Activated CD8-positive, alpha-beta T cell treated with anti-CD3 and anti-CD28 coated beads, Interleukin-2, amount 10 ng/mL, durations not matched to agents 7 days and 5 days (primary cell): ENCODE measurements at places on chromosomes 13 and 19. TPM values are rescaled to one million over a fixed set of nuclear protein-coding genes. Genes with fewer than 3 reads are reported as not detected.

The MYO1F gene
- 254 TPM for total RNA-seq

The CEACAM8 gene
- not detected for total RNA-seq

DNA sequence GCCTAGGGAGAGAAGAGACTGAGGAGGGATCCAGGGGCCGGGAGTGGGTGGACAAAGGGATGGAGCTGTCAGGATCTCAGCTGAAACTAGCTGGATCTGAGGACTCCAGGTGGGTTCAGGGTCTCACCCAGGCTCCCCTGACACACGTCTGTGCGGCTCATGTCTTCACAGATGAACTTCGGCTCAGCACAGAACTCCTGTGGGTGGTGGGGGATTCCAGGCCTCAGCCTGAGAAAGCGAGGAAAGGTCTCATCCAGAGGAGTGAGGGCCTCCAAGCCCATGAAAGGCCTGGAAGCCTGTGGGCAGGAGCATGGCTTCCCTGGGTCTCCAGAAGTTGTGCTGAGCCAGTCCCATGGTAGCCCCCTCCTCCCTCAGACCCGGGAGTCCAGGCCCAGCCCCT is 1.4 kb downstream of the CAPN12 start:
- peaks cover under 1% of the 10 kb centered on the region for H3K27me3 ChIP-seq
- H3K4me1 ChIP-seq = peaks cover 20% of the 10 kb centered on the region
- DNase-seq = no peak
- H3K36me3 ChIP-seq = no peaks in the 10 kb centered on the region

DNA sequence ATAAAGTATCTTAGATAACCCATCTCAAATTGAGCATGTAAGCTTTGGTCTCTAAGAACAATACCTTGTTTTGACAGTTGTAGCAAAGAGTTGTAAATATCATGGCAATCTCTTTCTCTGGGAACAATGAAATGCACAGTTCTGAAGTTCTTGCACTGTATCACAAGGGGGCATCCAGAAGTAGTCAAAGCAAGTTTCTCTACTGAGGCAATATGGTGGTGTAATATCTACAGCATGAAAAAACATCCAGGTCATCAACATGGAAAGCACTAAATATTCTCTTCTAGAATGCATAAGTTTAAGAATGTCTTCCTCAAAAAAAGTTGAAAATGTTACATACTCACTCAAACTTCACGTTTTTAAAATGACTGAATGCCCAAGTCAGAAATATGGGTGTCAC is 19.6 kb downstream of the MTMR6 start:
- H3K27ac ChIP-seq = no peak overlapping the region
- no peak for DNase-seq
- no peak overlapping the region for H3K4me3 ChIP-seq
- H3K4me1 ChIP-seq = no peaks in the 10 kb centered on the region
